ENCODE measurements at places on chromosomes 12 and 14. TPM values are rescaled to one million over a fixed set of nuclear protein-coding genes. Genes with fewer than 3 reads are reported as not detected.
A peak's percentile ranks its signal among the peaks of the same experiment; 100 is the strongest.

DNA sequence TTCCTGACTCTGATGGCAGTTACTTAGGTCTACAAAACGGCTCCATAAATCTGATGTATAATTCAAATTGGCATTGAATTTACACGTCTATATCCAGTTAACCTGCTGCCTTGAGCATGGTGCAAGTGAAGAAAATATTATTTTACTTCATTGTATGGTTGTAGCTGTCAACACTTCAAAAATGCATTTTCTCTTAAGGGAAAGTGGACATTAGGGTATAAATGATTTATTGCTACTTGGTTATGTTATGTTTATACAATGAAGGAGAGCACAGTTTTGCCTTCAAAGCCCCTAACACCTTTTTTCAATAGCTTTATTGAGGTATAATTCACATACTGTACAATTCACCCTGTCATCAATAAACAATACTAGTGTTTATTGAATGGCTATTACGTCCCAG is 2.0 kb upstream of the USP15 start:
- no peak for DNase-seq

CDC42BPB gene
- total RNA-seq: 54.9 TPM

- no peak for DNase-seq
Observed at GRCh38 chr14:102902523-102903247, 19.8 kb upstream of the AMN start.

DDHD1 gene
- 13.6 TPM for total RNA-seq

CD27 gene
- total RNA-seq: not detected

DNA sequence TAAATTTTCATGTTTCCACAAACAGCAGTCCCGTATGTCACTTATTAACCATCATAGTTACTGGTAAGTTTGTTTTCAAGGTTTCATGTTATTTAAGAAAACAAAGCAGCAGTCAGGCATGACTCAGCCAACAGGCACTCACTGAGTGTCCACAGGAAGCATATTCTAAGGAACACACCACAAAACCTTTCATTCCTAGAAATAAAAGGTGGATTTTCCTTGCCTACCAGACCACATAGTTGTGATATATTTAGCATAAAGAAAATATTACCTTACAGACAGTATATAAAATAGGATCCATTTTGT is 143.3 kb upstream of the AVPR1A start:
- DNase-seq: peak; percentile 21

- DNase-seq: no peak
Observed at GRCh38 chr12:46503637-46504175, 131.1 kb upstream of the SLC38A2 start.

SYNDIG1L gene
- not detected for total RNA-seq

DNA sequence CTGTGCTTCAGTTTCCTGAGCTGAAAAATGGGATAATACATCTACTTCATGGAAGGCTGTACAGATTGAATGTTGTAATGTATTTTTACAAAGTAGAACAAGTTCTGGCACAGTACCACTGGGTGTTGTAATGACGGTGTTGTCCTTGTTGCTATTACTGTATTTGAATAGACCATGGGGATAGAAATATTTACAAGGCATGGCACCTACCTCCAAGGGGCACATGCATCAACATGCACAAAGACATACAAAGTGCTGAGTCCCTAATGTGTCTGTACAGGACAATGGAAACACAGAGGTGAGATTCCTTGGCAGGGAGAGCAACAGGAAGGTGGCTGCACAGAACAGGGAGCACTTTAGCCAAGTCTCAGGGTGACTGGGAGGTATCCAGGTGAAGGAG is 930.6 kb upstream of the TMEM132C start:
- no peak for DNase-seq

SPTB gene
- 0.10 TPM for total RNA-seq

DNA sequence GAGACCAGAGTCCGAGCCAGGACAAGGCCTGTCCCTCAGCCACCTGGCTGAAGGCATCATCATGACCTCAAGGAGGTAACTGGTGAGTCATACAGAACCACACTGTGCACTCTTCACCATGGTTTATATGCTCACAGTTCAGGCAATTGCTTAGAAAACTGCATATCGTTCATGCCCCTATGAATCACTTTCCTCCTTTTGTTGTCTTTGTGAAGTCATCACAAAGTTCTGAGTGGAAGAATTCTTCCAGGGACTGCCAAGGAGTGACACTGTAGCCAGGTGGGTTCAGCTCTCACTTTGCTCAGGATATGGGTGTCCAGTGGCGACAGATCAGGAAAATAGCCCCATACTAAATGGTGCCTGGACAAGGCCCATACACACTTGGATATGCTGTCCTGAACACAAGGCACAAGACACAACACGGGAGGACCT is 92.5 kb downstream of the DPF3 start:
- no peak for DNase-seq

SUDS3 gene
- 45.8 TPM for total RNA-seq

DNA sequence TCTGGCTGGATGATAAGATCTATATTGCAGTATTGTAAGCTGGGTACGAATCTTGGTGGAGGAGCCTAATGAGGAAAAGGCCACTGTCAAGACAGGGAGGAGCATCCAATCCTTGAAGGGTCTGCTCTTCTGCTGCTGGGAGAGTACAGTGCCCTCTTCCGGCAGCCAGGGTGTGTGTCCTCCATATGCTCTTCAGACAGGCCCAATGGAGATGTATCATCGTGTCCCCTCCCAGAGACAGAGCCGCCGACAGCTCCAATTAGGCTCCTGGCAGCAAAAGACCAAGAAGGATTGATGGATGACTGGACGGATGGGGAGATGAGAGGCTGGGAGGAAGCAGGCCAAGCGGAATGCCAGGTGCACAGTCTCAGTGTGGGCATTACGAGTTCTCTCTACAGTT is 51.6 kb upstream of the PIWIL1 start:
- DNase-seq: no peak

DNA sequence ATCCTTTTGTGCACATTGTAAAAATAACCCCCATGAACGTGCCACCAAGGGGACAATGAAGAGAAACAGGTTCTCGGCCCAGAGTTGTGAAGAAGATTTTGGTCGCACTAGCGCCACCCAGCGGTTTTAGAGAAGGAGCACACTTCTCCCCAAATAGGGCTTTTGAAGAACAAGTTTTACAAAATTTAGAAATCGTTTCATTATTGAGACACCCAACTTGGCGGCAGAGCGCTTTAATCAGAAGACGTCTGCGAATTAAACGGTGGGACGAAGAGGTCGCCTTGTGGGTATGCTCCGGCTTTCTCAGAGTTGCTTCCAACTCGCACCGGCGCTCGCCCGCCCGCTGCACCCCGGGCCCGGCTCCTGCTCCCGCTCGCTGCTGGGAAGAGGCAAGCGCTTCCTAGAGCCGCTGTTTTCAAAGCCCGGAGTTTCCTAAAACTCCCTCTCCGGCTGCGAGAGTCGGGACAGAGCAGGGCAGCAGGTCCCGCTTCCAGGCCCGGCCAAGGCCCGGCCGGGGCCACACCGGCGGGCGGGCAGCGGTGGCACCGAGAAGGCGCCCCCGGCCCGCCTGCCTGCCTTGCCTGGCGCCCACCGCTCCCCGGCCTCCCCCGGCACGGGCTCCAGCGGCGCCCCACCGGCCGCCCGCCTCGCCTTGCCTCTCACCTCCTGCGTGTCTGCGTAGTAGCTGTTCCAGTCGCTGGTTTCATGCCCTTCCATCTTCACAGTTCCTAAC is 645 bp downstream of the FOXA1 start:
- DNase-seq: peak; percentile 95

- DNase-seq: peak; percentile 25
Observed at GRCh38 chr12:124053851-124054250, 80.8 kb downstream of the ZNF664 start.

FOXN4 gene
- total RNA-seq: not detected

KRT85 gene
- not detected for total RNA-seq

DNA sequence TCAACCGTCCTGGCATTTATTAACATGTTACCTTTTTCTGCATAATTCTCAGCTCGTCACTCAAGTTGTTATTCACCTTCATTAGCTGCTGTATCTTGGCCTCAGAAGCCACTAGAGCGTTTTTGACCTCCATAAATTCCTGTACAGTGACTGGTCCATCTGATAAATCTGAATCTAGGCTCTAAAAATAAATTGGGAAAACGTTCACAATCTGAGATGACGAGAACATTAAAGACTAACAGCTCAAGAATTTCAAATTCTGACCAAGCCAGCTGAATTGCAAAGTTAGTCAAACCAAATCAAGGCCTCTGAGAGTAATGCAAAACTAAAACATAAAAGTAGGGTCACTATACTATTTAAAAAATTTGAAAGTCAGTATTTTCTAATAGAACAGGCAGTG is 45.0 kb downstream of the GIT2 start:
- no peak for DNase-seq

SYCP3 gene
- total RNA-seq: 0.14 TPM

- DNase-seq: peak; percentile 43
Observed at GRCh38 chr12:55797068-55797467, 20.5 kb downstream of the SARNP start.

DNA sequence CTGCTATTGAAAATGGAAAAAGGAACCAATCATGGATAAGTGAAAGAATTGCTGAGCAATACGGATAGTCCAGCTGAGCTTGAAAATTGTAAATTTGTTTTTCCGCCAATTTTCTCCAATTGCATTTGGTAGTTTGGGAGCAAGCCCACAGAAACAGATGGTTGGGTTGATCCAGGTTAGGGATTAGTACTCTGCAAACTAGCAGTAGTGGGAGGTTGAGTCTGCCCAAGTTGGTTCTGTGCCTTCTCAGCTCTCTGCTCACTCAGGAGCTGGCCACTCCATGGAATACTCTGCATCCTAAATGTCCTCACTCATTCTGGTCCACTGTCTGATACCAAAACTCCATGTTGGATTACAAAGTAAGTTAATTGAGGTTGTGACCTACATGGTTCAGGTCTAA is 361.1 kb upstream of the ATP2B1 start:
- no peak for DNase-seq

GRCh38 chr12:31849090-31849687 is 110.0 kb upstream of the RESF1 start:
- no peak for DNase-seq

DNA sequence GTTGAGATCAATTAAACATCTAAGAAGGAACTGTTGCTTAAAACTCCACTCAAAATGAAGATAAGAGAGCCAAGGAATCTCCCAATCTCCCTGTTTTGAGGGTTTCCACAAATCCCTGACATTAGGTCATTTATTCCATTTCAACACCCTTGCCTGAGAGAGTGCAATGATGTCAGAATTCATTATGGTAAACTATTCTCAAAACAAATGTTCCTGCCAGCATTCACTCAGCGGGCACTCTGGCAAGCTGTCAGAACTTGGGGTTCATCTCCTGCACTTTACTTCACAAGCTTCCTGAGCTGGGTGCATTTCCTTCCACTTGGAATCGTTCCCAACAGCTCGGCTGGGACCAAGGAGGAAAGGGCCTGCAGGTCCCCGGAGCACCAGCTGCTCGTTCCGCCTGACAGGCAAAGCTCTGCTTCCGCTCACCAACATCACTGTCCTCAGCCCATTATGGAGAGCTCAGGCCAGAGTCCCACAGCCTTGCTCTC is 117.8 kb downstream of the TTC7B start:
- DNase-seq: no peak

DNA sequence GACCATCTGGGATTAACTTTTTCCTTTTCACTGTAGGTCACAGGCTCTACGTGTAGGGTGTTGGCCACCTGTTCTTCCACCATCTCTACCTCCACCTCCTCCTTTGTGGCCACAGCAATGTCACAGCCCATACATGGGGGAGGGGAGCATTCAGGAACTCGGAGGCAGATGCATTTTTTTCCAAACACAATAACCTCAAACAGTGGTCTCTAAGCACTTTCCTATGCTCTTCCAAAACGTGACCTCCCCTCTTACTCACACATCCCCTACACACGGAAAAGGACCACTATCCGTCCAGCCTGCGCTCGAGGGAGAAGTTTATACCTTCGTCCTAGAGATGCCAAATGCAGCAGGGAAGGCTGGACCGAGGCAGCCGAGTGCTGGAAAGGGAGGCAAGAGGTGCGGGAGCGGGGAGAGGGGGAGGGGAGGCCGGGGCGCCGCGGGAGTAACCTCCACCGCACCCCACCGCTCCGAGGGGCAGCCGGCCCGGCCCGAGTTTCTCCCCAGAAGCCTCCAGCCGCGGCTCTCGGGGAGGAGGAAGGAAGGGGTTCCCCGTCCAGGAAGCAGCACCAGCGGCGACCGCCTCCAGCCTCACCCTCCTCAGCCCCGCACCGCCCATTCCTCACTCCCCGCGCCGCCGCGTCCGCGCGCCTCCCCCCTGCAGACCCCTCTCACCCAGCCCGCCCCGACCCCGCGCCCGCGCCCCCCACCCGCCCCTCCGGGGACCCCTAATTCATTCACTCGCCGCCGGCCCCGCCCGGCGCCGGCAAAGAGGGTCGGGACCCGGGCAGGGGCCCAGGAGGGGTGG is 594 bp downstream of the KRAS start:
- DNase-seq: no peak

DNA sequence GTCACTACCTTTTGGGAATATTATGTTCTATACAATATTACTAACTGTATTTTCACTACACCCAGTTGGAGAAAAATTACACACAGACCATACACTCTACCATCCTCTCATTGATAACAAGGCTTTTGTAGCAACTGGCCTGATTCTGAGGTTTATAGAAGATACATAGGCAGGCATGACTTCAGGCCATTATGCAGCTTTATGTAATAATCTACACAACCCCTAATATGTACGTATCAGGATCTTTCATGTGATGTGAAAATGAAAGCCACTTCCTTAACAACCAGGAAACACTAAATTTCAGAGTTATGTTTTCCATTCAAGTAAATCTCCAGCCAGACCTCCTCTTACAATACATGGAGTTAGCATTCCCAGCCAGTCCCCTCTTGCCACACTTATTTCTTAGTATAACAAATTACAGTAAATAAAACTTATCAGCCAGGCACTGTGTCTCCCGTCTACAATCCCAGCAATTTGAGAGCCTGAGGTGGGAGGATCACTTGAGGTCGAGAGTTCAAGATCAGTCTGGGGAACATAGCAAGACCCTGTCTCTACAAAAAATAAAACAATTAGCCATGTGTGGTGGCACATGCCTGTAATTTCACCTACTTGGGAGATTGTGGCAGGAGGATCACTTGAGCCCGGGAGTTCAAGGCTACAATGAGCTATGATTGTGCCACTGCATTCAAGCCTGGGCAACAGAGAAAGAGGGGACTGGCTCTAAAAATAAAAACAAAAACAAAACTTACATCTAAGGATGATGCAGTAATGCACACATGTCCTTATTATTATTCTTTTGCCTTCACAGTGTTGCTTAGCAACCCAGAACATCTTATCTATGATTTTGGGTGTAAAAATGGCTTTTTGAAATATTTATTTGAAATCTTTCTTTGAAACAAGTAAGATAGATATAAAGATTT is 10.4 kb upstream of the OSBPL8 start:
- no peak for DNase-seq

DNA sequence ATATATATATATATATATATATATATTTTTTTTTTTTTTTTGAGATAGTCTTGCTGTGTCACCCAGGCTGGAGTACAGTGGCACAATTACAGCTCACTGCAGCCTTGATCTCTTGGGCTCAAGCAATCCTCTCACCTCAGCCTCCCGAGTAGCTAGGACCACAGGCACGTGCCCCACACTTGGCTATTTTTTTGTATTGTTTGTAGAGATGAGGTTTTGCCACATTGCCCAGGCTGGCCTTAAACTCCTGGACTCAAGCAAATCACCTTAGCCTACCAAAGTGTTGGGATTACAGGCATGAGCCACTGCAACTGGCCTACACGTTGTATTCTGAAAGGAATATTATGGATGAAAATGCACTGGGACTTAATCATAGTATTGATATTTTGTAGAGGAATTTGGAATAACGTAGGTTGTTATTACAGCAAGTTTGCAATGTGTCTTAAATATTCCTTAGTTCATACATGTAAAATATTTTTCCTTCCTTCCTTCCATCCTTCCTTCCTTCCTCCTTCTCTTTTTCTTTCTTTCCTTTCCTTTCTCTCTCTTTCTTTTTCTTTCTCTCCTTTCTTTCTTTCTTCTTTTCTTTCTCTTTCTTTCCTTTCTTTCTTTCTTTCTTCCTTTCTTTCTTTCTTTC is 862 bp downstream of the KLRB1 start:
- DNase-seq: no peak
